ENCODE measurements at places on chromosomes 3 and 15. TPM values are rescaled to one million over a fixed set of nuclear protein-coding genes. Genes with fewer than 3 reads are reported as not detected.

The FRMD5 gene
- total RNA-seq: 0.82 TPM

The OXTR gene
- 1.1 TPM for total RNA-seq

The TEX55 gene
- not detected for total RNA-seq

The LRRC31 gene
- not detected for total RNA-seq

The C3orf85 gene
- total RNA-seq: 3.6 TPM

The KPNA4 gene
- 40.3 TPM for total RNA-seq

The RTP4 gene
- total RNA-seq: 1.7 TPM

The EPB42 gene
- 14.8 TPM for total RNA-seq

The GRK7 gene
- total RNA-seq: not detected

The SKOR1 gene
- total RNA-seq: 0.29 TPM

The PATL2 gene
- 1.2 TPM for total RNA-seq

The NME9 gene
- 1.6 TPM for total RNA-seq

The CFAP20DC gene
- total RNA-seq: 3.3 TPM

The SPATA12 gene
- total RNA-seq: not detected

The NT5DC2 gene
- total RNA-seq: 48.9 TPM

The GOLGA6D gene
- total RNA-seq: not detected

The SLC22A13 gene
- total RNA-seq: 6.1 TPM

The SCN11A gene
- 1.5 TPM for total RNA-seq

The ATG3 gene
- 34.7 TPM for total RNA-seq

The ADGRG7 gene
- not detected for total RNA-seq

The PLSCR5 gene
- total RNA-seq: not detected

The FILIP1L gene
- total RNA-seq: 16.6 TPM

The BUB1B gene
- total RNA-seq: 16.1 TPM

The SEMA3G gene
- 10.2 TPM for total RNA-seq

The SCG3 gene
- total RNA-seq: not detected

The TICRR gene
- total RNA-seq: 4.3 TPM

The NR2E3 gene
- 1.2 TPM for total RNA-seq

The RLBP1 gene
- total RNA-seq: not detected

The ASB14 gene
- 0.12 TPM for total RNA-seq

The NMD3 gene
- total RNA-seq: 52.3 TPM

The FBXL22 gene
- total RNA-seq: 9.2 TPM

The MTHFS gene
- 22.2 TPM for total RNA-seq

The TMCO5A gene
- total RNA-seq: not detected
